ENCODE measurements at places on chromosomes 2 and 18.

DNA sequence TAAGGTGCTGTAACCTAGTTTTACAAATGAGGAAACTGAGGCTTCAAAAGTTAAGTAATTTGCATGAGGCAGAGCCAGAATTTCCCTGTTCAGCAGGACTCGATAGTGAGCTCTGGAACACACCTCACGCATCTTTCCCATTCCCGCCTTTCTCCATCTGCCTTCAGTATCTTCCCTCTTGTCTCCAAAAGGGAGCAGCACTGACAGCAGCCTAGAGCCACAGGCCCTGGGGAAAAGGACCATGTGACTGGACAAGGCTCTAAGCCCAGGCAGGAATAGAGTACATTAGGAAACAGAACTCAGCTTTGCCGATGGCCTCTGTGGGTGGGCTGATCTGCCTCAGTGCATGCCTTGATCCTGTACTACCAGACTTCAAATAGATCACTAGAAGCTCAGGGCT is 21.5 kb downstream of the GPR155 start:
- no peak for DNase-seq

GRCh38 chr2:157085522-157085921 is 172.0 kb upstream of the GALNT5 start:
- no peak for DNase-seq

DNA sequence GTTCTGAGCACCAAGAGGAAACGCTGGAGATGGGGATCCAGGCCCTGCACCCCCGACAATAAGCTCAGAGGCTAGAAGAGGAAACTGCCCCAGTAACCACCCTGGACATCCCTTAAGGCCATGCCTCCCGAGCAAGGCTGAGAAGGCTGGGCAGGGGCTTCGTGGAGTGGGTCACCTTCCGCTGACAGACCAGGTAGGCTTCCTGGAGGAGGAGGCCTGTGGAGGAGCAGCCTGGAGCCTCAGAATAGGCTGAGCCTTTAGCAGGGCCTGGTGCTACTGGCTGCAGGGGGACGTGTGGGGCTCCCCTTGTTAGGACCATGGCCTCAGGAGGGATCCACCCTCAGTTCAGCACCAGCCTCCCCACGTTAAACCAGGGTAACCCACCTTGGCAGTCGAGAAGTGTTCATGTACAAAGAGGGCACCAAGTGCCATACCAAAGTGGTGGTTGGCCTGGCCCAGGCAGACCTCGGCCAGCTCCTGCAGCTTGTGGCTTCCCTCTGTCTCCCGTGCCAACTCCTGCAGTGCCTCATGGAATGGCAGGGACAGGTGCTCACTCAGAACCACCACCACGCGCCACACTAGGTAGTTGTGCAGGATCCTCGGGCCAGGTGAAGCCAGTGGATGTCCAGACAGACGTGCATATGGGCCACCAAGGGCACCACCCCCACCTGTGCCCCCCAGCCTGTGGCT is 28.5 kb upstream of the ALPP start:
- DNase-seq: no peak

GRCh38 chr2:76678383-76679024 is 843.7 kb downstream of the LRRTM4 start:
- no peak for DNase-seq

DNA sequence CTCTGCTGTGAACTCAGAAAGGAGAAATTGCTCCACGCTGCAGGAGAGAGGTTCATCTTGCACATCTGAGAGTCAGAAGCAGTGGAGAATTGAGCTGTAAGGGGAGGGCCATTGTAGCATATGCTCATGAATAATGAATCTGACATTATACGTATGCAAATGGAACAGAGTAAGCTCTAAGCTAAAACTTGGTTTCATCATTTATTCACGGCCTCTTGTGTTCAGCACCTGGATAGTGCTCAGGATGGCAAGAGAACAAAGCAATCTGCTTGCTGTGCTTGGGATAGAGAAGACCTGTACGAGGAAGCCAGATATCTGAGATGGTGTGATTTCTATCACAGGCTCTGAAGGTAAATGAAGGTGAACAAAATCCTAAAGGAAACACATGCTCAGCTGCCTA is 87.9 kb upstream of the GCFC2 start:
- no peak for DNase-seq

- DNase-seq: no peak
Measured at GRCh38 chr18:75140296-75140695, 68.6 kb downstream of the PTGR3 start.

DNA sequence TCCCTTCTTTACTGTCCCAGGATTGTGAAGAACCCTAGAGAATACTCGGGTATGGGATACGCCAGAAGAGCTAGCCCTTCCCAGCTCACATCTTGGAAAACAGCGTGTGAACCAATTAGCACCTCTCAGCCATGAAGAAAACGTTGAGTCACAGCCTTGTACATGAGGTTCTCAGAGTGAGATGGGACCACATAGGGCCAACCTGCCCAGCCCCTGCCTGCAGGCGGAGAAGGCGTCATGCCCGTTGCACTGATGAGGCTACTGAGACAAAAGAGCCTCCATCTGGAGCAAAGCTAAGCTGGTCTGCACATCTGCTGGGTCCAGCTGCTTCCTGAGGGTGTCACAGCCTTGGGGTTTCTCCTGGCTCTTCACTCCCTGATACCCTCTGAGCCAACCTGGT is 92.2 kb downstream of the LBH start:
- DNase-seq: no peak

- DNase-seq: no peak
Measured at GRCh38 chr2:209236377-209236776, 187.5 kb upstream of the MAP2 start.

GRCh38 chr2:26438526-26438925 is 36.8 kb downstream of the DRC1 start:
- no peak for DNase-seq

- DNase-seq: no peak
Measured at GRCh38 chr2:21220930-21221329, 97.2 kb downstream of the TDRD15 start.

GRCh38 chr2:33020883-33021282 is 74.1 kb downstream of the LTBP1 start:
- DNase-seq: no peak
